ENCODE measurements at places on chromosomes 1 and 21. TPM values are rescaled to one million over a fixed set of nuclear protein-coding genes. Genes with fewer than 3 reads are reported as not detected.

The TMPRSS15 gene
- not detected for total RNA-seq

The LMNA gene
- total RNA-seq: 293 TPM

The SMCP gene
- not detected for total RNA-seq

The PSMG1 gene
- total RNA-seq: 22.6 TPM

The EFHD2 gene
- 108 TPM for total RNA-seq

The ASPM gene
- 1.3 TPM for total RNA-seq

The OR6K3 gene
- not detected for total RNA-seq
